ENCODE measurements at places on chromosomes 11 and 22.

DNA sequence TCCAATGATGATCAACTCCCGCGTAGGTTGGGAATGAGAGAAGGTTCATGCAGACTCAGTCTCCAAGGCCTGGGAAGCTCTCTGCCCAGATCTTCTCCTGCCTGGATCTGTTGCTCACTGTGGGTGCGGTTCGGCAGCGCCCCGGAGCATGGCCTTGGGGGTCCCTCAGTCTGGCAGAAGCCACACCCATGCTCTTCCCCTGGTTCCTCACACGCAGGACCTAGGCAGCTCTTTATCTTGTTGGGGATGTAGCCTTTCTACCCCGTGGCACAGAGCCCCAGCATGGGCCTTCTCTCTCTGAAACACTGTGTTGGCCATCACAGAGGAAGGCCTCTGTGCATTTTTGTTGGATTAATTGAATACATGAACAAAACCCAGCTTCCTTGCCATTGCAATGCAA is 1461.6 kb downstream of the BRD1 start:
- no peak for DNase-seq

DNA sequence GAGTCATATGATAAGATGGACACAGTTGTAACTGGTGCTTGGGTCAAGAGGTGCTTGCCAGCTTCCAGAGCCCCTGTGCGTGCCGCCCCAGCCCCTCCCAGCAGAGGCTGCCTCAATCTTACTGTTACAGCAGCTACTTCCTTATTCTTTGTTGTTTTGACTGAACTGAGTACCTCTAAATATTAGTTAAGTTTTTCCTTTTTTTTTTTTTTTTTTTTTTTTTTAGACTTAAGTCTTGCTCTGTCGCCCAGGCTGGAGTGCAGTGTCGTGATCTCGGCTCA is 8.8 kb downstream of the ZBED4 start:
- no peak for DNase-seq

DNA sequence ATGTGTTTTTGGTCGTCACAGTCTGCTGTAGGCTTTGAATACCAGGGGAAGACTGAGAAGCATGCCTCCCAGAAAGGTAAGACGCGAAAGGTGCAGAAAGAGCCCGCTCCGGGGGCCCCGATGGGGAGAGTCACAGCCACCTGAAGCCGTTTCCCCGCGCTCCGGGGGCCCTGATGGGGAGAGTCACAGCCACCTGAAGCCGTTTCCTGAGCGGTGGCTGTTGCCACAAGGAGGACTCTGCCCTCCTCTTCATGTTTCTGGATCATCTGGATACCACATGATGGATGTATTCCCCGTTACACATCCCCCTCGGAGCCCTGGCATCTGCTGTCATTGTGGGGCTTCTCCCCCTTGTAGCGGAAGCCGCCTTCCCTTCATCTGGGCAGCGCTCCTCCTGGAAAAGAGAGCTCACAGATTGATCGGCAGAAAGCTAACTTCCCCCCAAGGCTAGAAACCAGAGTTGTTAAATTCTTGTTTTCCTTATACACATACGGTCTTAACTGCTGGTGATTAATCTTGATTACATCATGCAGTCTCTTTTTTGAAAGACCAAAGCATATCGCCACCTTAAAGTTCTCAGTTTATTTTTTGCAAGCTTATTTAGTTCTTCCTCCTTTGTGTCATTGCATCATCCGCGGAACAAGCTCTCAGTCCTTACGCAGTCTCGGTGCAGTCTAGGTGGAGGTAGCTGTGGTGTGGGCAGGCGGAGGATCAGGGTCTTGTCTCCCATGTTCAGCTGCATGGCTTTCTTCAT is 17.5 kb downstream of the CTTN start:
- DNase-seq = no peak

- no peak for DNase-seq
Measured at GRCh38 chr11:69335781-69336405, 41.9 kb downstream of the MYEOV start.
